NCI-H187 treated with DMSO at 0.1 percent for 48 hours (cell line): ENCODE measurements at places on chromosomes 16 and 17.
A peak's percentile ranks its signal among the peaks of the same experiment; 100 is the strongest.

- DNase-seq, result no peak
Measured at GRCh38 chr16:81224824-81225223, 13.7 kb upstream of the BCO1 start.

GRCh38 chr16:22641131-22641628, 130.5 kb downstream of the NPIPB5 start:
- DNase-seq, result no peak

- no peak for DNase-seq
Measured at GRCh38 chr16:84451781-84452180, 52.7 kb downstream of the MEAK7 start.

DNA sequence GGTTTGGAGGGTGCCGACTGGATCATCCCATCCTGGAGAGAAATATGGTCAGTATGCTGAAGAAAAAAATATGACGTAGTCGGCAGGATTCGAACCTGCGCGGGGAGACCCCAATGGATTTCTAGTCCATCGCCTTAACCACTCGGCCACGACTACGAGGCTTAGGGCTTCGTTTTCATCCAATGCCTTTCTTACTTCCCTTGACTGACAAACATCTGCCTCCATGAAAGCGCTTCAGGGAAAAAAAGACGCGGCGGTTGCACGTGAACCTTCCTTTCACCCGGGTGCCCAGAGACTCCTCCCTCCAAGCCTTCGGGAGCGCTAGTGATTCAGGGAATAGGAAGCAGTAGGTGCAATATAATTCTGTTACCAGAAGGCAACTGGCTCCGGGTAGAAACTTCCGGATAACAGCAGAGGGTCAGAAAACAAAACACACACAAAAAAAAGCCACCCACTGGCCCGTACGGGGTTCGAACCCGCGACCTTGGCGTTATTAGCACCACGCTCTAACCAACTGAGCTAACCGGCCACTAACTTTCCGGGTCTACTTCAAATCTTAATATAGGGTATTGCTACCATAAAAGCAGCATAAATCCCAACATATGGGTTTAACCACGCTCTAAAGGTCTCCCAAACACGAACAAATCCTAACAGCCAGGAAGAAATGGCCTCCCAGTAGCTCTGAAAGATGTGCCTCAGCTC, 16.3 kb upstream of the AURKB start:
- DNase-seq, result no peak

DNA sequence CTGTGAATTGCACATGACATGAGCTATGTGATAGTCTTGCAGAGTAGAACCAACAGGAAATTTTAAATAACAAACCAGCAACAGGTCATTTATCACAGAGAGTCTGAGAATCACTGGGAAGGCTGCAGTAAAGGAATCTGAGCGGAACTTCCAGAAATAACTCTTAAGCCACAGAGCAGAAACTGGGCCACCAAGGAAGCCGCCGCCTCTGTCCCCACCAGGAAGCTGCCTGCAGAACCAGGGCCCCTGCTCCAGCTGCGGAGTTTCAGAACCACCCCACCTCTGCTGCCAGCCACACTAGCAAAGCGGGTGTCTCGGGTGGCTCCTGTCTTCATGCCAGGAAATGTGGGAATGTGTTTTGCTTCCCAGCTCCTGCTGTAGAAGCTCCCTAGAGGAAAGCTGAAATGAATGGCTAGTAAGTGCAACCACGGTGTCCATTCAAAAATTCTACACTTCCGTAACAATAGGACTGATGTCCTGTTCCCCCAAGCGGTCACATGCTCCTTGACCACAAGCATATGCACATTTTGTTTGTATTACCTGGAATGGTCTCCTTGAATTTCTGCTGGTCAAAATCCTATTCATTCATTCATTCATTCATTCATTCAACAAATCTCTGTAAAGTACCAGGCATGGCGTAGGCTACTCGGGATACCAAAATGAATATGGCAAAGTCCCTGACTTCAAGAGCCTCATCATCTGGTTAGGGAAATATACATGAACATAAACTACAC, 7.7 kb upstream of the ITPRIPL2 start:
- no peak for DNase-seq

DNA sequence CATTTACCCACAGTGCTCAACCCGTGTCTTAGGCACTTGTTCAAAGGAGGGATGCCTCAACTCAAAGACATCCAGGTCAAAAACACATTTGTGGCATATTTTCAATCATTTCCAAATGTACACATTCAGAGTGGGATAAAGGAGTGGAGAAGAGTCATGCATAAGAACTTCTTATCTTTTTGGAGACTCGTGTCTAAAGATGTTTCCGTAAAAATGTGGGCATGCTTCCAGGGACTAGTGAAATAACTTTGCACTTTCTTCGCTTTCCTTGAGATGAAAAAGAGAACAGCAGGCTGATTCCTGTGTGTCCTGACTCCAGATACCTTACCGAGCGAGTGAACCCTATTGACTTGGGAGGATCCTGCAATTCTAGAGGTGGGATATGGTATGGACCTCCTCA, 256.6 kb upstream of the KCNJ16 start:
- DNase-seq, result no peak

GRCh38 chr17:57892820-57893595, 43.2 kb upstream of the MRPS23 start:
- no peak for DNase-seq

- DNase-seq, result no peak
Measured at GRCh38 chr16:70576431-70577255, 53.0 kb downstream of the SF3B3 start.

DNA sequence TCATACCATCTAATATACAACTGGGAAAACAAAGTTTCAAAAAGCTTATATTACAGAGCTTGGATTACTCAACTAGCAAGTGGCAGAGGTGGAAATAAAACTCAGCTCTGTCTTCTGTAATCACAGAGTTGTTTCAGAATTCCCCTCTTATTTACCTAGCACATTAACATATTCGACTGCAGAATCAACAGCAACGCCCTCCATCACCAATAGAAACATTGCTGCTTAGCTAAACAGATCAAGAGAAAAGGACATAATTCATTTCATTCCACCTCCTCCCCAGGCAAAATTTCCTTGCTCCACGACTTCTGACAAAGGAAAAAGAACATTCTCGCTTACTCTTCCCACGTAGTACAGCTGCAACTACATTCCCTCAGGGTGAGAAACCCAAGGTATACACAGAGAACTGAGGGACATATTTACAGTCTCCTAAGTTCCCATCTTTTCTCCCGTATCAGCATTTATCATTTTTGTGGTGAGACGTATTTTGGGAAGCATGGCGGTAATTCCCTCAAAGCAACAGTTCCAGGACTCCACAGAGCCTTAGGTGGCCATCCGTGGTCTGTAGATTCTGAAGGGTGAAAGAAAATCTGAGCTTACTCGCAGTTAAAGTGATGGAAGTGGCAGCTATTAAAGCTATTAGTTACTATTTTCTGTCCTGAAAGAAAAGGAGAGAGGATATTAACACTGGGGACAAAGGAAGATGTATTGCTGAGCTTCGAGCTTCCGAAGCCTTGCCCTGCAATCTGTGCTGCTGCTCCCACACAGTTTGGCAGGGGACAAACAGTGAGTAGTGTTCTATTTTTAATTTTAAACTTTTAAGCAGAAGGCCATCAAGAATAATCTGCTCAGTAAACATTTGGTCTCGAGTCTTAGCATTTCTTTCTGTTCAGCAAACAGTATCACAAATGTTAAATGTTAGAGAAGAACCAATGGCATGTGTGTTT, 1296.2 kb downstream of the CDH8 start:
- DNase-seq, result no peak

DNA sequence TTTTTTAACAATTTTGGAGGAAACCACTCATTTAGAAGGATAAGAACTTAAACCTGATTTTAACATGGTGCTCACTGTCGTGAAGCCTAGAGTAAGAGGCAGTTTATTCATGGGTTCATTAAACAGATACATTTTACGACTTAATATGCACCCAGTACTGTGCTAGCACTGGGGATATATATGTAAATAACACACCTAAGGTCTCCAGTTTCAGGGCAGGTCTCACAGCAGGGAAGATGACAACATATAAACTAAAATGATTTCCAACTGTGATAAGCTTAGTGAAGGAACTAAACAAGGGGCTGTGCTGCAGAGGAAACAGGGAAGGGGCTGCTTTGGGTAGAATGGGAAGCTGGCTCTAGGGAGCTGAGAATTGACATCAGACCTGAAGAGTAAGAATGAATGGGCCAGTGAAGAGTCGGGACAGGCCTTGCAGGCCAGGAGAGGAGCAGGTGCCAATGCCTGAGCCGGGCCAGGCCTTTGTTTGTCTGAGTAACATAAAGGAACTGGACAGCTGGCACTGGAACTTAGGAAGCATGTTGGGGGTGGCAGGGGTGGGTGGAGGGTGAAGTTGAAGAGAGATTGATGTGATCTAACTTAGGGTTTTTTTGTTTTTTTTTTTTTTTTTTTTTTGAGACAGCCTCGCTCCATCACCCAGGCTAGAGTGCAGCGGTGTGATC, 12.1 kb downstream of the NT5M start:
- DNase-seq, result no peak

DNA sequence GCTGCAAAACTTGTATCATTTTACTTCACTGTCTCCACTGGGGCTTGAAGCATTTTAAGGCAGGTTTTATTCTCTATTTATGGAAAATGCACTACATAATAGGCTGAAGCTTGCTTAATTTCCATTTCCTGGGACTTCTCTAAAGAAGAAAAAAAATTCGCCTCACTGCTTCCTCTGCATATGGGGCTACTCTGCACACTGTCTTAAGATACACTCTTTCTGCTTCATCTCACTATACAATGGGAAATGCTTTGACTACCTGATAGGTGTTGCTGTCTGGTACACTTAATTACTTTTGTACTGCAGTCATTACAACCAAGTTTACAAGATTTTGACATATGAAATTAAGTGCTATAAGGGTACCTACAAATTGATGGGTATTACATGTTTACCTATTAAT, 466.0 kb downstream of the KCNJ18 start:
- DNase-seq, result no peak

DNA sequence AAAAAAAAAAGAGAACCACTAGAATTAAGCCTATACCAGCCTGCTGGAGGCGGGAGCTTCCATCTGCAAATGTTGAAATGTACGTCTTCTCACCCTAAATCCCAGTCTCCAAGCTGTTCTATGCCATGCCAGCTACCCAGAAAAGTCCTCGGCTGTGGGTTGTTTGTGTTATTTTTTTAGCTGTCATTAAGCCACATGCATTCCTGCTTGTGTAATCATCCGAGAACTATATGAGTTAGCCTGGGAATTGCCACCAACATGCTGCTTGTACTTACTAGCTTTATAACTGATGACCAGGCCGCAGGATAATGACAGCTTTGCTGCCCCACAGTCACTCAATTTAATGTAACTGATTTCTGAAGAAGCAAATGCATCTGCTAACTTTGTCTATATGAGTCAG, 313.9 kb upstream of the SALL1 start:
- DNase-seq, result no peak

- DNase-seq, result peak; percentile 5
Measured at GRCh38 chr16:78249056-78249455, 149.6 kb downstream of the WWOX start.

- no peak for DNase-seq
Measured at GRCh38 chr16:55323637-55324271, at the start of gene IRX6. TSS of gene IRX6 (plus strand) at chr16:55324203. CDS start at chr16:55325092, 889 bp downstream.

- DNase-seq, result no peak
Measured at GRCh38 chr17:8066841-8067775, 20.4 kb downstream of the ALOX12B start.

GRCh38 chr16:79647586-79647985, 47.0 kb upstream of the MAF start:
- no peak for DNase-seq

- no peak for DNase-seq
Measured at GRCh38 chr16:27168790-27169189, 34.5 kb upstream of the KDM8 start.

GRCh38 chr17:43367737-43368242, 31.0 kb upstream of the ARL4D start:
- DNase-seq, result peak; percentile 47

DNA sequence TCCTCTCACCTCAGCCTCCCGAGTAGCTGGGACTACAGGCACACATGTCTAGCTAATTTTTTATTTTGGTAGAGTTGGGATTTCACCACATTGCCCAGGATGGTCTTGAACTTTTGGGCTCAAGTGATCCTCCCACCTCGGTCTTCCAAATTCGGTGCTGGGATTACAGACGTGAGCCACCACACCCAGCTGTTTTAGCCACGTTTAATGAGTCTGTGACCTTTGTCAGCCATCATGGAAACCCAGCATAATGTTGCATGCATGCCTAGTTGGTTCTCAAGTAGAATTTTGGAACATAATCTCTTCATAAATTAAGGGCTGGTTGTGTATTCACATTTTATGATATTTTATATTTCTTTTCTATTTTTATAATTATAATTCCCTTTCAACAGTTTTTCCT, 42.0 kb downstream of the GOSR1 start:
- DNase-seq, result no peak

DNA sequence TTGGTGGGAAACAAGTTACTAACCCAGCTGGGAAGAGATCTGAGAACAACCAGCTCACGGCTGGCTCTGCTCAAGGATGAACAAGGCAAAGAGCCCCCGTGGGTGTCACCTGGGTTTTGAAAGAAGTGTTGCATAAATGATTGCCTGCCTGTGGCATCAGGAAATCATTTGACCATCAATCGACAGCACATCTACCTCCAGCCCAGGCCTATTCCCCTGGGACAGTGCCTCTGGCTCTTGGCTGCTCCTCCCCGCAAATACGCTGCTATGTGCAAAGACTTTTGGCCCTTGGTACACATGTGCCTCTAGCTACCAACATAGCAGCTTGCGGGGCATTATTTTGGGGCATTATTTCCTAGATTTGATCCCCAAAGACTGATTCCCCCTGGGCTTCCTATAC, 39.4 kb upstream of the SMPD3 start:
- DNase-seq, result no peak

DNA sequence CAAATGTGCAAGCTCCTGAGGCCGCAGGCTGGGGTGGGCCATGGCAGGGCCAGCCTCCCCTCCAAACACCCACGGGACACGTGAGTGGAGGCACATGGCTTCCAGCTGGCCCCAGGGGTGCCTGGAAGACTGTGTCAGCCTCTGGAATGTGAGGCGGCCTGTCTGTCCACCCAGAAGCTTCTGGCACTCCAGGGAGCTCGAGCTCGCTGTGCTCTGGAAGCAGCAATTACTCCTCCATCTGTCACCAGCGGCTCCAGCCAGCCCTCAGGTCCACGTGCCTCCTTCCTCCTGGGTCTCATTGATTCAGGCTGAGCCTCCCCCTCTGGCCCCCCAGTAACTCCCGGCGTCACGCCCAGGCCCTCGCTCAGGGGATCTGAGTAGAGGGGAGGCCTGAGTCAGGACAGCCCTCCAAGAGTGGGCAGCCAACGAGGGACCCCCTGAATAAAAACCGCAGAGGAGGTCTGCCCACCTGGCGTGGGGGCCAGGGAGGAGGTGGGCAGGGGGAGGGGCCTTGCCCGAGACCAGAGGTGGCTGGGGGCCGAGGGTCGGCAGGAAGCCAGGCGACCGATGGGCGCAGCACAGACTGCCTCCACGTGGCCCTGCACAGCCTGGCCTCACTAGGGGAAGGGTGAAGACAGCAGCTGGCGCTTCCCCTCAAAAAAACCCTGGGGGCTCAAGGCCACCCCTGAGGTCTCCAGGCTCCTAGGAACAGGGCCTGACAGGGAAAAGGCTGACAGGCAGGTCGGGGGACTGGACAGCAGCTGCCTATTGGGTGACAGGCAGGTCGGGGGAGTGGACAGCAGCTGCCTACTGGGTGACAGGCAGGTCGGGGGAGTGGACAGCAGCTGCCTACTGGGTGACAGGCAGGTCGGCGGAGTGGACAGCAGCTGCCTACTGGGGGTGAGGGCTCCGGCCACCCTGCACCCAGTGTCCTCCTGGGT, 11.9 kb downstream of the PIEZO1 start:
- no peak for DNase-seq
